ENCODE measurements at places on chromosomes 3 and 15.
A peak's percentile ranks its signal among the peaks of the same experiment; 100 is the strongest.

DNA sequence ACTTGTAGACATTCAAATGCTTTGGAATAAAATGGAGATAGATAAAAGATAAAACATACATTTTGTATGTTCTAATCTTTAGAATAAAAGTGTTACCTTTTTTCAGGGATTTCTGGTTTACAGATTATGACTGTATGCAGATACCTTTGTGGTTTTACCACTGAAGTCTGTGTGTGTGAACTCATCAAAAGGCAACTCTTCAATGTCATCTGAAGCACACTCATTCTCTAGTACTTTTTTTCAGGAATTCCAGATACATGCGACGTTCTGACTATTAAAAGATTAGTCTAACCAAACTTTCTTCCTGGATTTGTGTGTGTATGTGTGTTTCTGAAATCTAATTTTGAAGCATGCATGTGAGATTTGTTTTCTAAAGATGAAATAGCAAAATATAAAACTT lies 188.6 kb downstream of the NLGN1 start:
- no peak for DNase-seq

DNA sequence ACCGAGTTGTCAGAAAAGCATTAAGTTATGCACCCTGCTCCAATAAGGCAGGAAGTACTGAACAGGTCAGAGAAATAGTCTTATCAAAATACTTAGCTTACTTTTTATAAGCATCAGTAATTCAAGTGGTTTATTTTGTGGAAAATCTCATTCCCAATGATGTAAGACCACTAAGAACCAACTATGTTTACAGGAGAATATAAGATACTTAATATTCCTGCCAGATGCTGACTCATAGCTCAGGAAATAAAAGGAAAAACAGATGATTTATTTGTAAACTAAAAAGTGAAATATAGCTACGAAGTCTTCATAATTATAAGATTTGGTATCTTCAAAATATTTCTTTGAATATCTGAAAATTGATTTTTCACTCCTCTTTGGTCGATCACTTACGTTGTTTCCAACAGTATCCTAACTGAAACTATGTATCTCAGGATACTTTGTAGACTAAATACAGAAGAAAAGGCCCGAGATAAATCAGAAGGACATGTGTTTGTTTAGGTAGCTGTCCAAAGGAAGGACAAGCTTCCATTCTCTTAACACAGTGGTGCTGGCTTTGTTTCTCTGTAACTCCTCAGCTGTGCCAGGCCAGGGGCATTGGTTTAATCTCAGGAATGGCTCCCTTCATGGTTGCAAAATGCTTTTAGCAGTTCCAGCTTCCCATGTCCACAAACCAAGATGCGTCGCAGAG lies 295.8 kb downstream of the GBE1 start:
- no peak for DNase-seq

DNA sequence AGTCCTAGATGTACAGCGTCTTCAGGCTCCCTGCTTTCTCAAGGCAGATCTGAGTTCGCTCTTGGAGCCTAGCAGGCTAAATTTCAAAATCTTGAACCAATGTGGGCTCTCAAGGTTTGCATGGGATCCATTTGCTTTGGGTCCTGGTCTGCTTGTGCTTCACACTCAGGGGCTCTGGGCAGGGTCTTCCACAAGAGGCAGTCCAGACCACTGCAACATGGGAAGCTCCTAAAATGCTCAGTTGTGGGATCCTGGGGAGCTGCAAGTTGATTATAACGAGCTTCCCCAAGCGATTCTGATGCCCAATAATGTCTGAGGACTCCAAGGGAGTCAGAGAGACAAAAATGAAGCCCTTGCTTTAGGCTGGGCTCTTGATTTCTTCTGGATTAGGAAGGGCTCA lies 6.7 kb downstream of the NUTM1 start:
- no peak for DNase-seq

DNA sequence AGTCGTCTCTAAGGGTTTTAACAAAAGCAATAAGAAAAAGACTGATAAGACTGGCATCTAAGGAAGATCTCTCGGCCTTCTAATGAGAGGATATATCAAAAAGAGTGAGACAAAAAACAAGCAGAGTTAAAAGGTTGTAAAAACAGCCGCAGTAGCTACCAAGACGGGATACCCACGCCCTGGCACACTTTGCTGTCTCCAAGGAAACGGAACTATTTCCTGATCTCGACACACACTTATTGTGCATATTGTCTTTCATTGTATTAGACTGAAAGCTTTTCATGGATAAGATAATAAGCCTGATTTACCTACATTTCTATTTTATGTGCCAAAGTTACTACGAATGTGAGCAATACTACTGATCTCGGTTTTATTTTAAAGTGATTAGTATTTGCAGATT lies 161.5 kb upstream of the MCTP2 start:
- no peak for DNase-seq

DNA sequence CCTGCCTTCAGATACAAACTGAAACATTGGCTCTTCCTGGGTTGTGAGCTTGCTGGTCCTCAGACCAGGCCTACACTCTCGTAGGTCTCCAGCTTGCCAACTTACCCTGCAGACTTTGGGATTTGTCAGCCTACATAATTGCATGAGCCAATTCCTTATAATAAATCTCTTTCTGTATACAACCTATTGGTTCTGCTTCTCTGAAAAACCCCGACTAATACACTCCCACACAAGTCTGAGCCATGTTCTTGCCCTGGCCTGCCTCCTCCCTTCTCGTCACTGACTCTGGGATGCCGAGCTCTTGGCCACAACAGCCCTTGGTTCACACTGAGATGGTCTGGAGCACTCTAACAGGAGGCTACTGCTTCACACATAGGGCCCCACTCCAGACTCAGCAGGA lies 9.5 kb downstream of the CYP19A1 start:
- DNase-seq, result no peak

DNA sequence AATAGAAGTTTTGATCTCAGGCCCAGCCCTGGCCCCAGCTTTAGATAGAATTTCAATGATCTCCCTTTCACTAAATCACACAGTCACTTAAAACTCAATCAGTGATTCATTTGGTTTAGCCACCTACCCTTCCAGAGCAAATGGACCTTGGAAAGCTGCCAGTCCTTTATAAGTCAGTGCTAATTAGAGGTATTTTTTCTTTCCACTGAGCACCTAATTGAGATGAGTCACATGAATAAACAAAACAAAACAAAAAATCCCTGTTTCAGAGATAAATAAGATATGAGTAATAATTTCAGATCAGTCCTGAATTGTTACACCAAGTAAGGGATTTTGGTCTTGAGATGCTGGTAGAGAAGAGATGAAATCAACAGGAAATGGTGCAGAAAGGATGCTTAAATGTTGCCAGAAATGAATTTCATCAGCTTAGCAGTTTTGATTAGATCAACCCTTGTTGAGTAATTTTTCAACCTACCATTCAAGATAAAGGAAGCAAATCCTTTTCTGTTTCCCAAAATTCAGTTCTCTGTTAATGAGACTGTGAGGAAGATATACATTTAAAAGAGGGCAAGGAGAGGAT lies 352.0 kb upstream of the COL8A1 start:
- no peak for DNase-seq

GRCh38 chr3:124553178-124553577 lies 177.1 kb upstream of the UMPS start:
- DNase-seq, result no peak

GRCh38 chr3:163577271-163577670 lies 1501.0 kb downstream of the SI start:
- no peak for DNase-seq

DNA sequence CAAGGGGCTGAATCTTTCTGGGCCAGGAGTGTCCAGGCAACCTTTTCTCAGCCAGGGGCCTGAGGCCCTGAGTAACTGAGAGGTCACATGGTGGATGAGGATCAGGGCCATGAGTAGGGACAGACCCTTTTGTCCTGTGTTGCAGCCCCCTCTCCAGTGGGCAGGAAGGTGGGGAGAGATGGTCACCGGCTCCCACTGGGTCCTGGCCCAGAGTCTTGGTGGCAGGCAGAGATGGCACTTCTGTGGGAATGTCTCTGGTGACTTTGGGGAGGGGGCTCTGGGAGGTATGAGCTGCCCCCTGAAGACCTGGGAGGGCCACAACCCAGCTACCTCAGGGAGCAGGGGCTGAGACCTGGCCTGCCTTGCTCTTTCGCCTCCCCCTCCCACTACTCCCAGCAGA lies 6.8 kb downstream of the ESYT3 start:
- DNase-seq, result no peak

- DNase-seq, result no peak
These were observed 56.4 kb upstream of the TLE3 start for GRCh38 chr15:70153921-70154717.

DNA sequence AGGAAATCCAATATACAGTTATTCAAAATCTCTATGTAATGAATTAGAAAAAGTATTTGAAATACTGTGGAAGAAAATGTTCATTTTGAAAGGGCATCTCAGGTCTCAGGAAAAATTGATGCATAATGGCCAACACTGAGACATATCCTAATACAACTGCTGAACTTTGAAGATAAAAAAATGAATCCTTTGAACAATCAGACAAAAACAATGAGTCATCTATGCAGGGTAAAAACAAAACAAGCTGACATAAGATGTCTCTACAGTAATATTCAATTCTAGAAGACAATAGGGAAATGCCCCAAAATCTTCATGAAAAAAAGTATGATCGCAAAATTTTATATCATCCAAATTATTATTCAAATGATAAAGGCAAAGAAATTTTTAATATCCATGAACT lies 34.0 kb upstream of the ZNF280D start:
- no peak for DNase-seq

GRCh38 chr3:40851836-40852235 lies 327.1 kb downstream of the ZNF621 start:
- no peak for DNase-seq

- DNase-seq, result no peak
These were observed 36.7 kb downstream of the POC1A start for GRCh38 chr3:52117537-52117936.

DNA sequence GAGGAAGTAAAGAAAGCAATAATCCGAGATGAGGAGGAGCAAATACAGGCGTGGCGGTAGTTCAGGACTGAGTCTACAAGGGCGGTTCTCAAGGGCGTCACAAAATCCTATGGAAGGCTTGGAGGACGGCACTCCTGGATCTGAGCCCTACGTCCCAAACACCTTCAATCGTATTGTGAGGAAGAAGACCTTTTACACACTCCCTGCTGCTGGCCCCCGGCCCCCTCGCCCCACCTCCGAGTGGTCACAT lies 747 bp downstream of the PLD1 start:
- DNase-seq, result no peak

DNA sequence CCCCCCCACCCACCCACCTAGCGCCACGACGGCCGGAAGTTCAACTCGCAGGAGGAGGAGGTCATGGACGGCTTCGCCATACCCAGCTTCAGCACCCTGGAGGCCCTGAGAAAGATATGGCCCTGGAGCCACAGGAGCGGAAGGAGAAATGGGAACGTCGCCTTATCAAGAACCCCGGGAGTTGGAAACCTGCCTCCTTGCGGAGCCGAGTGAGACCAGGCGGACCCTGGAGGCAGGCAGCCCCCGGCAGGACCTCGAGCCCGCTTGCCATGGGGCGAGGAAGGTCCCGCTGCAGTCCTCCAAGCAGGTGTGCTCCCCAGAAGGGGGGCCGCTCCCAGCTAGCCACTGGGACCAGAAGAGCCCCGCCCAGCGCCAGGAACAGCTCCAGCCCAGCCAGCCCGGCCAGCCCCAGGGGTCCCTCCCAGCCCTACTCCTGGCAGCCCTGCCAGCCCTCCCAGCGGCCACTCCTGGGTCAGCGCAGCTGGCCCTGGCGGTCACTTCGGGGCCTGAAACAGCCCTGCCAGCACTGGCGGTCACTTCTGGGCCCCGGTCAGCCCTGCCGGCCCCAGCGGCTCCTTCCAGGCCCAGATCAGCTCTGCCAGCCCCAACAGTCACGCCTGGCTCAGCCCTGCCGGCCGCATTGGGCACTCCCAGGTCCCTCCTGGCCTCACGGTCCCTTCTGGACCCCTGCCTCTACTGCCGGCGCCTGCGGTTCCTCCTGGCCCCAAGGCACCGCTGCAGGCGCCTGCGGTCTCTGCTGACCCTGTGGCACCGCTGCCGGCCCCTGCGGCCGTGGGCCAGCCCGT lies 10.3 kb upstream of the ROPN1B start:
- DNase-seq, result no peak

- peak; percentile 69 for DNase-seq
These were observed 34.8 kb upstream of the CD47 start for GRCh38 chr3:108125550-108126071.
